Progenitor cell of endocrine pancreas (in vitro differentiated cells): ENCODE measurements at places on chromosomes 1 and 21.

- DNase-seq: no peak
Observed at GRCh38 chr1:16020325-16020724, 1.5 kb upstream of the CLCNKA start.

- peak; percentile 42 for DNase-seq
Observed at GRCh38 chr1:41241354-41241748, 755 bp downstream of the SCMH1 start.

DNA sequence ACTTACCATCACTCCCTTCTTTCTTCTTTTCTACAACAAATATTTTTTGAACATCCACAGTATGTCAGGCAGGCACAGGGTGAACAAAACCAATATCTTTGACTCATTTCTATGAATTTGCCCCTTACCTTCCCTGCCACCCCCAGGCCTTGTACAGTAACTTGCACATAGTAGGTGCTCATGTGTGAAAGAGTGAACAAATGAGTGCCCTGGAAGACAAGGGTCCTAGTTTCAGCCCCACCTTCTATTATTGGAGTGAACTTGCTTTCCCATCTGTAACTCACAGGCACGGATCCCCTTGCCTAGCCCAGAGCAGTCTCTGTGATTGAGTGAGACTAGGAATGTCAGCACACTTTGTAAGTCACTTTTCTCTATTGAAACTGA lies 12.8 kb downstream of the ZDHHC18 start:
- DNase-seq: no peak

DNA sequence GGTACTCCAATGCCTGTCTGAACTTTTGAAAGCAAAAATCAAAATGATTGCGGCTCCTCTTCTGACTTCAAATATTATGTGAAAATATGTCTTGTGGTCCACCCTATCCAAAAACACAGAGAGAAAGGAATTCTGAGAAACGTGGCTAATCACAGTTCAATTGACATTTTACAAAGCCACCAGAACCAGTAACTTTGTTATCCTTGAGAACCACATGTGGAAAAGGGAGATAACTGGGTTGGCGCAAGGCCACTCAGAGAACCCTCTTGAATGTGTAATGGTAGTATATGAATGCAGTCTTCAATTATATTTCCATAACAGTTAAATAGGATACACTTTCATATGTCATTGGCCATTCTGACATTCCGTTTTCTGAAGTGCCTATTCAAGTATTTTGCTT lies 1030.0 kb upstream of the TMPRSS15 start:
- DNase-seq: no peak
